ENCODE measurements at places on chromosomes 7 and 10. TPM values are rescaled to one million over a fixed set of nuclear protein-coding genes. Genes with fewer than 3 reads are reported as not detected.

The NME8 gene
- not detected for total RNA-seq

The ETV1 gene
- 1.0 TPM for total RNA-seq

The ITIH5 gene
- total RNA-seq: 5.9 TPM

The ANKRD2 gene
- total RNA-seq: 105 TPM

The NACAD gene
- total RNA-seq: 1.5 TPM

The CFAP46 gene
- total RNA-seq: 13.3 TPM

The GBX1 gene
- not detected for total RNA-seq

The CRPPA gene
- total RNA-seq: 4.9 TPM

The MYO3A gene
- 0.12 TPM for total RNA-seq

The CDC14C gene
- not detected for total RNA-seq

The ANXA8 gene
- not detected for total RNA-seq

The TRIM4 gene
- 10.5 TPM for total RNA-seq

The AGAP4 gene
- 2.4 TPM for total RNA-seq

The CLRN3 gene
- 0.27 TPM for total RNA-seq

The PILRA gene
- total RNA-seq: 1.8 TPM

The TMED4 gene
- 85.8 TPM for total RNA-seq

The CALY gene
- total RNA-seq: not detected

The CYP26C1 gene
- not detected for total RNA-seq

The GPR15LG gene
- total RNA-seq: not detected

The ZNF282 gene
- 23.7 TPM for total RNA-seq

The PLAU gene
- 0.83 TPM for total RNA-seq

The SDK1 gene
- total RNA-seq: 1.3 TPM

The NAT16 gene
- not detected for total RNA-seq

The SH2B2 gene
- total RNA-seq: 40.4 TPM

The TLX1 gene
- not detected for total RNA-seq

The TMEM196 gene
- not detected for total RNA-seq

The PGAM2 gene
- total RNA-seq: 355 TPM

The DOCK1 gene
- 5.0 TPM for total RNA-seq

The TEX36 gene
- not detected for total RNA-seq

The MRLN gene
- 172 TPM for total RNA-seq

The FAM171A1 gene
- total RNA-seq: 5.4 TPM

The UCMA gene
- total RNA-seq: not detected

The CHRM2 gene
- total RNA-seq: not detected

The RPEL1 gene
- not detected for total RNA-seq
